T-cell (primary cell): ENCODE measurements at places on chromosomes 1 and 21.

- peak; percentile 78 for DNase-seq
These were observed 30.9 kb downstream of the SNAP47 start for GRCh38 chr1:227766015-227766634.

- DNase-seq = no peak
These were observed 2.6 kb downstream of the S100A16 start for GRCh38 chr1:153610334-153610733.

GRCh38 chr1:65056234-65056633 lies 89.9 kb upstream of the JAK1 start:
- DNase-seq = no peak

DNA sequence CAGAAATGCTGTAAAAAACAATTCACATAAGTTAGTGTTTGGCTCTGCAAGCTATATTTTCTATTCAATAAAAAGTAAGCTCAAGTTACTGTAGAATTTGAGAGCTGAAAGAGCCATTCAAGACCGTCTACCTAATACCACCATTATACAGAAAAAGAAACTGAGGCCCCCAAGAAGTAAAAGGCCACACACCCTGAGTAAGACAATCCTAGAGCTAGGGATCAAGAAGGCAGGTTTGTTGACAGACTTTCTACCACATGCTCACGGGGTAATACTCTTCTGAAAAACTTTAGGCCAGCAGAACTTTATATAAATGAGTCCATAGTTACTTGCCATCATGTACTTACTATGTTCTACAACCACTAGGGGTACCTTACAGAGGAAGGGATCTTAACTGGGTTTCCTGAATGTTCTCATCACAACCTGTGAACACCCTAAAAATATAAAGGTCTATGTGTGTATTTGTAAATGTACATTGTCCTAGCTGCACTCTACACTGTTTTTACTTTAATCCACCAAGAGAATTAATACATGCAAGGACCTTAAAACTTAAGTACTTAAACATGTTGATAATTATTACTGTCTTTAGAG lies 2.7 kb downstream of the PSMG1 start:
- no peak for DNase-seq

DNA sequence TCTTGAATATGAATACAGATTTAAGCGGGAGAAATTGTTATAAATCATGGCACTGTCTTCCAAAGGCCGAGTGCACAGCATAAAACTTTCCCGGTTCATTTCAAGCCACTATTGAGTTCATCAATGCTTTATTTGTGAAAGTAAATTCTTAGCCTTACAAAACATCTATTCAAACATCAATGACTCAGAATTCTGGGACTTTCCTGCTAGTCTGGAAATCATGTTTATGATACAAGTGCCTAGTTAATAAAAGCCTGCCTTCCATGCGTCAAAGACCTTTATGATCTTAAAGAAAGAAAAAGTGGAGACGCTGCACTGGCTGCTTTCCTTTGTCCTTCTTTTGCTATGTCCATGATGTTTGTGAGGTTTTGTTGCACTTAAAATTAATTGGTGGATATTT lies 137.7 kb downstream of the SETD4 start:
- no peak for DNase-seq

- no peak for DNase-seq
These were observed 75.2 kb downstream of the BEND5 start for GRCh38 chr1:48701445-48701844.

DNA sequence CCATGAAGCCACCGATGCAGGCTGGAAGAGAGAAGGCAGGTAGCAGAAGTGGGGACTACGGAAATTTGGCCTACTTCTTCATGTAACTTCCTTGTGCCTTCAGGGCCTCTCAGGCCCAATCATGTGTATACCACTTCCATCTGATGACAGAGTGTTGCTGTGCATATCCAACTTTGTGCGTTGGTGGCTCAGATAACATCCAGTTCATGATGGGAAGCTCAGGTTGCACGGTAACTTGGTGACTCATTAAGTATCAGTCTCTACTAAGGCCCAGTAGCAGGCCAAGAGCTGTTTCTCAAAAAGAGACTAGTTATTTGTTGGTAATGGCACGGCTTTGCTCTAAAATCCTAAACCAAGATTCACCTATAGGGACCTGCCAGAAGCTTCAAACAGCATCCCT lies 117.6 kb downstream of the LTN1 start:
- no peak for DNase-seq

- DNase-seq = no peak
These were observed 3.5 kb downstream of the IGSF9 start for GRCh38 chr1:159941591-159942560.

DNA sequence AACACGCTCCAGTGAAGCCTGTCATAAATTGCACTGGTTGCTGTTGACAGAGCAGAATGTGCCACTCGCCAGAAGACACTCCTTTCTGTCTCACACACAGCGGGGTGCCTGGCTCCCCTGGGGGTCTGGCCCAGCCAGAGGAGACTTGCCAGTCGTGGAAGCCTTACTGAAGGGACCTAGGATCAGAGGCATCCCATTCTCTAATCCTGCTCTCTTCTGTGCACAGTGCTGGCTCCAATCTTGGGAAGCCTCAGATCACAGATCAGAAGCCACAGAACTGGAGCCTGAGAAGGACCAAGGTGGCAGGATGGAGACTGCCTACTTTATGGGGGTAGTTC lies 1.4 kb downstream of the SLC9A1 start:
- no peak for DNase-seq

DNA sequence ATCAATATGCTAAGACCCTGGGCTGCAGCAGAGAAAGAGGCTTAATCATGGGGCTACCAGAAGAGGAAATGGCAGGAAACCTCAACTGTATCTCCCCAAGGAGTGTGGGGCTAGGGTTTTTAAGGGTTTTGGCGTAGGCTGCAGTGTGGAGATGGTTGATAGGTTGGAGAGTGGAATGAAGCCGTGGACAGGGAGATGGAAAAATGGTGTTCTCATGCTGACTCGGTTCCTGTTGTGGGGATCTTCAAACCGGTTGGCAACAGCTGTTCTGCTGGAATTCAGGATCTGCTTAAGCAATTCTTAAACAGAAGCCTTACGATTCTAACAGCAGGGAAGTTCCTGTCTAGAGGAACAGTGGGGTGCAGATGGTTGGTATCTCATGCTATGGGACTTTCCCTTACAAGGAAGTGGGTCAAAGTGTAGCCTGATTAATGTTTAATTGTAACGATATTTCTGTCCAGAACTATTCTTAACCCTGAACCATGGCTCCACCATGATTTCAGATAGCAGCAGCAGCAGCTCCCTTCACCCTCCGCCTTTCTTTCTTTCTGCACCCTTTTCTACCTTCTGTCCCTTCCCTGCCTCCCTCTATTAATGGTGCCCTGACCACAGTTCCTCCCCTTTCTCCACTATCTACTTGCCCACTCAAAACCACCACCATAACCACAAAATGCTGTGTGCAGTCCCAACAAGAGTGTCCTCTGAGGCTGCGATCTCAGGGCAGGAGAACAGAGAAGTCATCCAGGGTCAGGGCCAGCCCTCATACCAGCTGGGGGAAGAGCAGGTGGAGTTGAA lies 30.8 kb downstream of the RSPH1 start:
- no peak for DNase-seq

DNA sequence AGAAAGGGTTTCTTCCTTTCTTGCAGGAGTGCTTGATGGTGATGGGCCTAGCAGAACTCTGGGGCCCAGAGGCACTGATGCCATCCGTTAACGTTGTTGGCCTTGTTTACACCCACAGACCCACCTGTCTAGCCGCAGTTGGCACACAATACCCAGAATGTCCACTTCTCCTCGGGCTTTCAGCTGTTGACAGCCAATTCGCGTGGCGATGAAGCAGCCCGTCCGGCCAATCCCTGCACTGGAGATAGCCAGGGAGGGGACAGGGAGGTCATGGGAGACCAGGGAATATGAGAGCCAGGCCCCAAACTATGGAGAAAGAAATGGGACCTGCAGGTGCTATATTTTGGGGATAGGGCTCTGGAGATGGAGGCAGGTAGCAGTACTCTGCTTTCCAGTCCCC lies 5.7 kb upstream of the ARL8A start:
- no peak for DNase-seq

DNA sequence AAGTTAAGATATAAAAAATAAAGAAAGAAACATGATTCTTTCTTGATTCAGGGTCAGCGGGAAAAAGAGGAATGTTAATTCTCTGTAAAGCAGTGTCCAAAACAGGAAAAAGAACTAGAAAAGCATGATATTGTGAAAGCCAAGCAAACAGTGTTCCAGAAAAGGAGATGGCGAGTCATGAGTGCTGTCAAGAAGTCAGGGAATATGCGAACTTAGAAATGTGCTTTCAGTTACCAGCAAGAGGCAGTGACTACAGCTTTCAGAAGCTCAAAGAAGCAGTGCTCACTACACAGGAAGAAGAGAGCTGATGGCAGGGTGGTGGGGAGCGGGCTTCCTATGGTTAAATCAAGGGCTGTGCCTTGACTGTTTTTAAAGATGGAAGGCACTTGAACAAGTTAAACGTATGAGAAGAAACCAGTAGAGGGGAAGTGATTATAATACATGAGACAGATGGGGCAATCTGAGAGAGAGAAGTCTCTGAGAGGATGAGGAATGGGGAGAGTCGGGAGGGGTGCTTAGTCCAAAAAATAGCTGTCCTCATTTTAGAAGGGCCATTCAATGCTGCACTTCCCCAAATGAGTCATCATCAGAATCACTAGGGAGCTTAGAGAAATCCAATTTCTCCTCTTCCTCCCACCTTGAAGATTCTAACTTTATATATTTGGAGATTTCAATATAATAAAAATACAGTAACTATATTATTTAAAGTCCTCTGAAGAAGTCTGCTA lies 90.4 kb downstream of the KCNK1 start:
- DNase-seq = no peak

- DNase-seq = no peak
These were observed 13.3 kb upstream of the OR2L5 start for GRCh38 chr1:248000169-248000568.
